CD4-positive, alpha-beta T cell treated with Interleukin-6 for 4 hours (primary cell): ENCODE measurements at places on chromosomes 12 and 14.
A peak's percentile ranks its signal among the peaks of the same experiment; 100 is the strongest.

DNA sequence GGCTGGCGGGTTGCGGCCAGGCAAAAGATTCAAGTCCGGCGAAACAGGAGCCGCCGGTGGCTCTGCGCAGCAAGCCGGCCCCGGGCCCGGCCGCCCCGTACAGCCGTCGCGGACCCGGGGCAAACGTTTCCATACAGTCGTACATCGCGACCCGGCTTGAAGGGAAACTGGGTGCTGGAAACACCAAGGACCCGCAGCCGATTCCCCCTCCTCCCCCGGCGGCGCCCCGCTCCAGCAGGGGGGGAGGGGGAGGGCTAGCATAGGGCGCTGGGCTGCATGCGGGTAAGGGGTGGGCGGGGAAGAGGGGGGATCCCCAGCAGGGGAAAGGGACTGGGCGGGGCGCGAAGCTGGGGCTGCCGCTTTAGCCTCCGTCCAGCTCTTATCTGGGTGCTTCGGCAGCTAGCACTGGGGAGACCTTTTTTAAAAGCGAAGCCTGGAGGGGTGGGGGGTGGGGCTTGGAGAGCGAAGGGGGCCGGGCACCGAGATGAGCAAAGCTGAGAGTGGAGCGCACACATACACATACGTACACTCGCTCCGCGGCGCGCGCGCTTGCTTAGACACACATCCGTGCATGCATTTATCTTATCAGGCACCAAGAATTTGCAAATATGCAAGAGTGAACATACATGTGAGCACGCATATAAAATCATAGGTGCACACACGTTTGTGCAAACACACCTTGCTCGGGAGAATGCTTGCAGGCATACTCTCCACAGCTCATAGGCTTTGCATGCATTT is 11.9 kb downstream of the RARG start:
- DNase-seq: peak; percentile 89

DNA sequence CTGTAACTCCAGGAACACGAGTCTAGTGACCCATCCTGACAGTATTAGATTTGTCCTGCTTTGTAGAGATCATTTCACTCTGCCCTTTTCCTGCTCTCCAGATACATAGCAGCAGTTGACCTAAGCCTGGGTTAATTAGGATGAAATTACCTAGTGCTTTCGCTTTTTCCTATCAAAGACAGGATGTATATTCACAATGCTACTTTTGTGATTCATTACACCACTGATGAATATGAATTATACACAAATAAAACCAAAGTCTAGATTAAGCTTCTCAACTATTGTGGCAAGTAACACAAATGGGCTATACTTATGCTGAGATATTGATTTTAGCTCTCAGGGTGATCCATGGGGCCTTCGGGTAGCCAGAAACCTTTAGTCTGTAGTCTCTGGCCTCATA is 17.9 kb downstream of the CERS5 start:
- DNase-seq: no peak

GRCh38 chr12:102959391-102959790 is 1.9 kb downstream of the ASCL1 start:
- no peak for DNase-seq

DNA sequence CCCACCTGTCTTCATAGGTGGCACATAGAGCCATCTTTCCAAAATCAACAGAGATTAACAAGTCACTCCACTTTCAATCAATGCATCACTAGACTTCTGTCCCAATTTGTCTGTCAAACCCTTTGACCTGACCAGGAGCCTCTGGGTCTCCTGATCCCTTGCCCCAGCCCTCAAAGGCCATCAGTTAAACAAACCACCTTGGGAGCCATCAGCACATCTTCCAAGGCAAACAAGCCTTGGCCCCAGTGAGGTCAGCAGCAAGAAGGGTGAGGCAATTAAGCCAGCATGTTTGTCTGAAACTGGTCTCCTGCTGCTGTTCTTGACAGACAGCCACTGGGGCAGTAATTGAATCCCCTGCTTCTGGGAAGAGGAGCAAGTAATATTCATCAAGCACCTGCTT is 742.8 kb upstream of the TBX3 start:
- no peak for DNase-seq

- no peak for DNase-seq
Measured at GRCh38 chr12:64660237-64661018, 50.1 kb downstream of the RASSF3 start.

GRCh38 chr14:73311708-73312030 is 74.4 kb downstream of the PAPLN start:
- no peak for DNase-seq

- DNase-seq: no peak
Measured at GRCh38 chr14:21367582-21368144, 16.2 kb downstream of the SUPT16H start.

DNA sequence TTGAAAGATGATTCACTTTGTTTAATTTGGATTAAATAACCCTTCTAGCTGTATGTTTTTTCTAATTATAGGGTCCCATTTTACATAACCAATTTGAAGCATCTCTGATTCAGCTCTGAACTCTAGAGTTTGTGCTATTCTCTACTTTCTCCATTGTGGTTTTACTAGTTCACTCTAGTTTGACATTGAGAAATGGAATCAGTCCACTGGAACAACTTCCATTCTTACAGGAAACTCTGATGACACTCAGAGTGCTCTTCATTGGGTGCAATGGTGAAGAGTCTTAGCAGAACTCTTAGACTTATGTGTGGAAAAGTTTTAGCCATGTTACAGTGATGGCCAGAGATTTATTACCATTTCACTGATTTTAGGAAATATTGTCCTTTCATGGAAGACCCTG is 140.7 kb downstream of the DYRK2 start:
- no peak for DNase-seq

- peak; percentile 5 for DNase-seq
Measured at GRCh38 chr14:30621354-30621939, 672 bp upstream of the SCFD1 start.

DNA sequence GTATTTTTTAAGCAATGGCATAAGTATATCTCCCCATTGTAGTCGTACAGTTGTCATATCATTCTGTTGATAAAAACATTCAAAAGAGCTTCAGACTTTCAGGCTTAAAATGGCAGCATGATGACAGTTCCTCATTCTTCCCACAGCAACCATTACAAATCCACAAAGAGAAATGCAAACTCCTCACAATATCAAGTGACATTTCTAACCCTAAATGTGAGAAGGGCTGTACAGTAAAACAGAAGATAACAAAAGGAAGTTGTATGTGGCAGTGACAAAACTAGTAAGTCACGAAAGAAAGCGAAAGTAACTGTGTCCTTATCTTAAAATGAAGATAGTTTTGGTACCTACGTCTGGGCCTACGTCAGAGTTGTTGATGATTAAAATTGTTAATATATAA is 46.7 kb downstream of the GXYLT1 start:
- DNase-seq: peak; percentile 19

DNA sequence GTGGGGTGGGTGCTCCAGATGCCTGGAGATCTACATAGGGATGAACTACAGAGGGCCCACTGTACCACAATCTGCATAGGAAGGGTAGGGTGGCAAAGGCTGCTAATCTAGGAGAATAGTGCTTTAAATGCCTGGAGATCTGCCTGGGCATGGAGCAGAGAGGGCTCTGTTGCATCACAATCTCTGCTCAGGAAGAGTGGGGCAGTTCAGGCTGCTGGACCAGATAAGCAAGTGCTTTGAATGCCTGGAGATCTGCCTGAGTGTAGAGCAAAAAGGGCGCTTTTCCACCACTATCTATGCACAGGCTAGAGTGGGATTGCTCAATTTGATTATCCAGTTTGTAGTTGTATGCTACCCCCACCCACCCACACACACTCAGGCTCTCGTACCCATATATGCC is 886.3 kb upstream of the SEL1L start:
- no peak for DNase-seq

DNA sequence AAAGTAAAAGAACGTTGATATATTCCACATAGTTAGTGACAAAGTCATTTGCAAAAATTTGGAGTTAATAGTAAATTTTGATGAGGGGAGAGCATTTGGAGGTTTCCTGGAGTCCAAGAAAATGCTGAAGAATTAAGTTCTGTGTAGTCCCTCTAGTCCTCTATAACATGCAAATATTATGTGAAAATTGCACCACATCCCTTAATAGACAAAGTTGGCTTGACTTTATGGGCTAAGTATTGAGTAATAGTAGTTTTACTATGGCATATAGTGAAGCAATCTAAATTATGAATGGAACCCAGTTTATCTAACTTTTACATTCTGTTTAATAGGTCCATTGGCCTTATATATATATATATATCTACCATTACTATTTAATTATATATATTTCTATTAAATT is 66.4 kb upstream of the DCN start:
- no peak for DNase-seq
